ENCODE measurements at places on chromosomes 1 and 21.
A peak's percentile ranks its signal among the peaks of the same experiment; 100 is the strongest.

GRCh38 chr1:174008979-174009378 is 13.2 kb downstream of the RC3H1 start:
- no peak for DNase-seq

- DNase-seq: no peak
These were observed 228.8 kb downstream of the LTN1 start for GRCh38 chr21:28763809-28764418.

DNA sequence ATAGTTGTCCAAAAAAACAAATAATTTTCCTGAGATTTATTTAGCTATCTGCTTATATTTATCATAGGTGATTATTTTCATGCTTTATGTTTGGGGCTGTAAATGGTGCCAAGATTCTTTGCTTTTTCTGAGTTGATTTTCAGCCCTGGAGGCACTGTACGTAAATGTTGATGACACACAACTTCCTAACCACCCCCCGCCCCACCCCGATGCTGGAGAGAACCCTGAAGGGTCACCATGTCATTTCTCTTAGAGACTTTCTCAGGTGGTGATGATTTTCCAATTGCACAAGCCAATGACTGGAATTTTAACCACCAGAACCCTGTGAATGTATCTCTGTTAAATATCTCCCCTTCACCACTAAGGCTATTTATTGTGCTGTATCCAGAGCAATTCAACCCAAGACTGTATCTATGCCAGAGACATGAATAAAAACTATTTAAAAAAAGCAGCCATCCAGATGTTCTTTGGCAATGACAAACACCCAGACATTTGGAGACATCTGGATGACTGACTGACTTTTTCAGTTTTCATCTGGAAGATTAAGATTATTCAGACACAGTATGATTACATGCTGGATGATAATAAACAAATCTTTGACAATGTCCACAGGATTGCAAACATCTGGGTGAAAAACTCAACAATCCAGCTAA is 346.0 kb downstream of the LMX1A start:
- DNase-seq: no peak

DNA sequence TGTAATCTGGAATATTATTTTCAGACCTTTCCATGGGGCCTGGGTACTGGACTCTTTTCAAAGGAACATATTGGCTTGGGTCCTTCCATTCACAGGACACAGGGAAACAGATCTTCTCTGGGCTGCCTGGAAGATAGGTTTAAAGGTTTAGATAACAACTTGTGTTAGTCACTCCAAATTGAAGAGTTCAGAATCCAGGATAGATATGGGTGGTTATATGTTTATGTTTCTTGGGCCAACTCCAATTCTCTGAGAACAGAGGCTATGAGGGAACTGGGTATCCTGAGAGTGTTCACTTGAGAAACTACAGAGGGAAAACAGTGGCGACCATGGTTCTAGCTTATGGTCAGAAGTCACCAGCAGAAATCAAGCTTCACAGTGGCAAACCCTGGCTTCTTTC is 8.7 kb upstream of the PIGM start:
- DNase-seq: no peak

GRCh38 chr1:15353839-15354579 is 55.7 kb upstream of the EFHD2 start:
- peak; percentile 37 for DNase-seq

- DNase-seq: no peak
These were observed 135.1 kb upstream of the F3 start for GRCh38 chr1:94676686-94677085.

GRCh38 chr1:153945795-153946621 is 510 bp downstream of the DENND4B start:
- peak; percentile 40 for DNase-seq

- no peak for DNase-seq
These were observed 63.4 kb upstream of the TARBP1 start for GRCh38 chr1:234542211-234542850.

Data from RCC 7860 (cell line).